Left hindlimb (tissue), 1 donor: ENCODE measurements at places on chromosomes 1 and 21.

GRCh38 chr21:34611528-34611927, 3.4 kb downstream of the RCAN1 start:
- no peak for DNase-seq

GRCh38 chr1:42096554-42096953, 56.7 kb upstream of the GUCA2B start:
- DNase-seq: no peak

- peak; percentile 90 for DNase-seq
These were observed 103.4 kb upstream of the VAMP3 start for GRCh38 chr1:7667625-7668218.

DNA sequence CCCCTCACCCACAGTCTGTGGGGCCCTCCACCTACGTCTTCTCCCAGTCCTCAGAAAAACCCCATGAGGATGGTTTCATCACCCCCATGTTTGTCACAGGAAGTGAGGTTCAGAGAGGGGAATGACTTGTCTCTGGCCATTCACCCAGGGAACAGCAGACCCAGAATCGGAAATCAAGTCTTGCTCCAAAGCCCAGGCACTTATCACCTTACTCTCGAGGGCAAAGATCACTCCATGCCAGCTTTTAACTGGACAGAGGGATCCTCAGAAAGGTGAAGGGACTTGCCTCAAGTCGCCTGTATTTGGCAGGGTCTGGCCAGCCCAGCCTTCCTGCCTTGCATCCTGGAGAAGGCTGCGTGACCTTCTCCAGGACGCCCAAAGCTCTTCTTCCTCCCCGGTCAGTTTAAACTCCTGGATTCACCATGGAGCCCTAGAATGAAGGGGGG, 57.9 kb upstream of the SSBP3 start:
- DNase-seq: no peak

GRCh38 chr1:8006037-8006963, 19.8 kb downstream of the ERRFI1 start:
- DNase-seq: no peak

DNA sequence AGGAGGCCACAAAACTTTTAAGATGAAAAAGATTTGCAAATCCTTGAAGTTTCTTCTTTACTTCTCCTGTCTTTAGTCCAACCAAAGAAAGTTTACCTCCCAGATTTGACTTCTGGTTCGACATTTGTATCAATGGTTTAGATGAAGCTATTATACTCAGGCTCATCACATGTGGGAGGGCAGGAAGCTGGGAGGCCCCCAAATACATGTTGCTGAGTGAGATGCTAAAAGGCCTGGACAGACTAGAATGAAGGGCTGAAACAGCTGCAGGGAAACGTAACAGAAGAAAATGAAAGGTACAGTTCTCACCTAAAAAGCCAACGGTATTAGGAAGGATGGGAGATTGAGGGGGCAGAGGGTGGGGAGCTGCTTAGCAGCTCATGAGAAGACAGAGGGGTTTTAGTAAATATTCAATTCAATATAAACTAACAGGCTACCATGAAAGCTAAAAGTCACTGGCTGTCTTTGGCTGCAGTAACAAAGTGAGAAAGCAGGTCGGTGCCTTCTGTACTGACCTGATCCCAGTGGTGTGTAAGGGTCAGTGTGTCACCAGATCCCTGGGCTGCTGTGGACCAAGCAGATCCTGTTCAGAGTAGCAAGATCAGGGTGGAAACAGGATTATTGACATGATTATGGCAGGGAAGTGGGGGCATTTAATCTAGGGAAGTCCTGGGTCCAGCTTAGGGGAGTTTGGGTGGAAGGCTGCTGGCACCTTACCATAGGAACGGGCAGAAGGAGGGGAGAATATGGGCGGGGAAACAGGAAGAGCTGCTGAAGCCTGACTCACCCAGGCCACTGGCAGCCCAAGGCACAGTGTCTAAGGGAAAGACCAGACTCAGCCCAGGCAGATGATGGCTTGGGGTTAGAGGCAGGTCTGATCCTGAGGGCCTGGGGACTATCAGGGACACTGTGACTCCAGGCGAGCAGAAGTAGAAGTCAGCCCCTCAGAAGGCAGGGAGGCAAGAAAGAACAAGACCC, 60.4 kb downstream of the KCNN3 start:
- no peak for DNase-seq

DNA sequence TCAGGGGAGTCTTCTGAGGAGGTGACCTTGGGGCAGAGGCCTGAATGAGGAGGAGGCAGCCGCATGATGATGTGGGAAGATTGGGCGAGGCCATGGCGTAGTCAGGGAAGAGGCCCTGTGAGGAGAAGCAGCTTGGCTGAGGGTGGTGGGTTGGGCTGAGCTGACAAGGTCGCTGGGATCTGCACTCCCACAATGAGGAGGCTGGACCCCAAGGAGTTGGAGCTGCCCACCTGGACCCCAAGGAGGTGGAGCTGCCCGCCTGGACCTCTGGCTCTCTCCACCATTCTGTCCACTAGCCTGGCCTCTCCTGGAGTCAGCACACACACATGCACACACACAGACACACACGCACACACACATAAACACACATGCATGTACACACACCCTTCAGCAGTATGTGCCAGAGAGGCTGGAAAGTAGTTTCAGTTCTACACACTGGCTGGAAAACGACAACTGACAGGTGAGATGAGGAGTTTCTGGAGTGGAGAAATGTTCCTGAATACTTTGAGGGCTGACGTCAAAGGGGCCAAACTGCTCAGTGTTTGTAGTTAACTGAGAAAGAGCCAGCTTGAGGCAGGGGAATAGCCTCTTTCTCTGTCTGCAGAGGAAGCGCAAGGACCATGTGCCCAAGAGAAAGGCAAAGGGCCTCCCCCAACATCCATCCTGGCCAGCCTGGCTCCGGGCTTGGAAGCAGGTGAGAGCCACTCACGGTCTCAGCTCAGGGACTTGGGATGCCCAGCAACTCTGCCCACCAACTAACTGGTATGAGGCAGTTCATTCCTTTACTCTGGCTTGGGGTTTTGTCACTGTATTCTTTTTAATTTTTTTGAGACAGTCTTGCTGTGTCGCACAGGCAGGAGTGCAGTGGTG, 7.1 kb downstream of the SMPDL3B start:
- no peak for DNase-seq

- no peak for DNase-seq
These were observed 267.6 kb downstream of the COL11A1 start for GRCh38 chr1:102840741-102841140.

DNA sequence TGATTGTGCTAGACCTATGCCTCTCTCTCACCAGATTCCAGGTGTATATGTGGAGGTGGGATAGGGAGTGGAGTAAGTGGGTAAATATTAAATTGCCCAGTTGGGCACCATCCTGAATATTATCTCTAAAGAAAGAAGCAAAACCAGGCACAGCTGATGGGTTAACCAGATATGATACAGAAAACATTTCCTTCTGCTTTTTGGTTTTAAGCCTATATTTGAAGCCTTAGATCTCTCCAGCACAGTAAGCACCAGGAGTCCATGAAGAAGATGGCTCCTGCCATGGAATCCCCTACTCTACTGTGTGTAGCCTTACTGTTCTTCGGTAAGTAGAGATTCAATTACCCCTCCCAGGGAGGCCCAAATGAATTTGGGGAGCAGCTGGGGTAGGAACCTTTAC, at the start of gene FCER1A:
Gene FCER1A, plus strand, starts transcription at position 242 of the 400 bp plus-strand sequence. Its CDS starts 29 bp downstream, at position 271.
- no peak for DNase-seq

GRCh38 chr1:82578086-82578726, 777.5 kb downstream of the ADGRL2 start:
- DNase-seq: no peak

GRCh38 chr1:64956733-64957441, 9.5 kb downstream of the JAK1 start:
- DNase-seq: no peak
